ENCODE measurements at places on chromosomes 7 and 10.

- no peak for DNase-seq
Measured at GRCh38 chr10:35554461-35555056, 50.6 kb upstream of the GJD4 start.

- DNase-seq, result no peak
Measured at GRCh38 chr10:72466018-72466417, 111.3 kb upstream of the DNAJB12 start.

DNA sequence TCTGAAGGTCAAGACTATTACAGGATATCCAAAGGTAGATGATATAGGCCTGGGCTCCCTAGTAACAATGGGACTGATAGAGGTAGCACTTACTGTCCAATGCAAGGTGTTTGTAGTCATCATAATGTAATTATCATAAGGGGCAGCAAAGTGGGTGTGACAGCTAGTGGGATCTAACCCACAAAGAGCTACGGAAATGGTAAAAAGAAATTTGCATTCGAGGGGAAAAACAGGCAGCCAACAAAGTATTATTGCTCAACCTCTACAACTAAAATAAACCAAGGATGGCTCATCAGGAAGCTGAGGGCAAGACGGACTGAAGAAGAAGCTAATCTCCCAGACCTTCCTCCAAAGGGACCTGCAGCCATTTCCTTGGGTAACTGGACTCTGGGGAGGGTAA, 211.0 kb downstream of the WDR11 start:
- no peak for DNase-seq

GRCh38 chr7:128456255-128456725, 612 bp downstream of the HILPDA start:
- no peak for DNase-seq

DNA sequence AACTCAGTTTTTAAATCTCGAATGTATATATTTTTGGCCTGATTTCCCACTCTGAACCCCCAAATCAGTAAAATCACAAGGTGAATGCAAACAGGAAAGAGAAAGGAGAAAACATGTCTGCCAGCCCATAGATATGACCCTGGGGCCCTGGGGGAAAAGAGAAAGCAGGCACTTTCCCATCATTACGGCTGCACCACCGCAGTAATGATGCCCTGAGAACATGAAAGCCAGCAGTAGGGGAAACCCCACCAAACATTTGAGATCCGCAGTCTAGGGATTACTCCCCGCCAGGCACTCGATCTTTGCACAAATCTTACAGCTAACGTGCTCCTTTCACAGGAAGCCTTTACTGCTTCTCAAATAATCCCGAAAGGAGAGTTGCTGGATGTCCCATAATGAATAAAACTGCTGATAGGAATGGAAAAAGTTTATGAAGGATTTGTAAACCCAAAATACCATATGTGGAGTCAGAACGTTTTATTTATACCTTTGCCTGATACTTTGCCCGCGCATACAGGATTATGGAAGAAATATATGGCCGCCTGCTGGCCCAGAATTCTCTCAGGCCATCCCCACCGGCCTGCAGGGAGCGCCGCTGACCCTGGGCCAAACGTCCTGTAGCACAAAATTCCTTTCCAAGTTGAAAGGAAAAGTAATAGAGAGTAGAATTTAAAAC, 180.0 kb upstream of the INHBA start:
- no peak for DNase-seq

DNA sequence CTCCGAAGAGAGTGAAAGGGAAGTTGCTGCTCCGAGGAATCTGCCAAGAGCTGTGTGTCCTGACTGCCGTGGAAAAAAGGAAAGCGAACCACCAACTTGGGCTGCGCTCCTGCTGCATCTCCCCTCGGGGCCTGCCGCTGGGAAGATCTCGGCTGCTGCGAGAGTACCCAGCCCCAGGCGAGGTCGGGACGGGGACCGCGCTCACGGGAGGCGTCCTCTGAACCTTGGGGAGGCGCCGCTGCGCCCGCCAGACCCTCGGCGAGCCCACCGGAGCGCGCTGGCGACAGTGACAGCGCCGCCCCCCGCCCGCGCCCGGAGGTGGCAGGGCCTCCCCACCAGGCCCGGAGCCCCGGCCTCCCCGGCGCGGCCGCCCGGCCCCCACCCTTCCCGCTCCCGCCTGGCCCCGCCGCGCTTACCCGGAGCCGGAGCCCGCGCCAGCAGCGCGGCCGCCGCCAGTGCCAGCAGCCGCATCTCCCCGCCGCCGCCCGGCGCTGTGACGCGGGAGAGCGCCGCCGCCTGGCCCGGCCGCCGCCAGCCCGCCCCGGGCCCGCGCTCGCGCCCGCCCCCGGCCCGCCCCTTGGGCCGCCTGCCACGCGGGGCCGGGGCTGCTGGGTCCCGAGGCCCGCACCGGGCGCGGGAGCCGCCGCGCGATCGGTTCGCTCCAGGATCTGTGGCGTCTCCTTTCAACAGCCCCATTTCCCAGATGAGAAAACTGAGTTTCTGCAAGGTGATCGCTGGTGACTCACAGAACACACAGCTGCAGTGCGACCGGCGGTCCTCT, at the start of gene VSTM4:
Gene VSTM4, minus strand, starts transcription at position 508 of the 781 bp plus-strand sequence. Its CDS starts 37 bp downstream, at position 471.
- DNase-seq, result no peak

GRCh38 chr7:13320333-13320732, 632.9 kb downstream of the ARL4A start:
- no peak for DNase-seq

DNA sequence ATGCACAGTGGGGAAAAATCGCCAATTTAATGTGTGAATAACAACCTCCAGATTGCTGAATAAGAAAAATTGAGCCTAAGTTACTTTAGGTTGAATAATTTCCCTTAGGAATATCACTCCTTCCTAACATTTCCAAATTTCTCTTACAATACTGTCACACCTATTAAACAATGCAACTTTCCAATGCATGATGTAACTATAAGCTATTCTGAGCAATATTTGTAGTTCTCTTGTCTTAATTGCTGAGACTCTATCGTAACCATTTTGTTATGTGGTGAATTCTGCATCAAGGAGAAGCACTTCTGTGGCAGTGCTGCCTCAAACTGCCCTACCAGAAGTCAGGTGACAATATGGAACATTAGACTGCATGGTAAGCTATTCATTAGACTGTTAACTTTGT, 386.7 kb upstream of the LRRN3 start:
- DNase-seq, result no peak

DNA sequence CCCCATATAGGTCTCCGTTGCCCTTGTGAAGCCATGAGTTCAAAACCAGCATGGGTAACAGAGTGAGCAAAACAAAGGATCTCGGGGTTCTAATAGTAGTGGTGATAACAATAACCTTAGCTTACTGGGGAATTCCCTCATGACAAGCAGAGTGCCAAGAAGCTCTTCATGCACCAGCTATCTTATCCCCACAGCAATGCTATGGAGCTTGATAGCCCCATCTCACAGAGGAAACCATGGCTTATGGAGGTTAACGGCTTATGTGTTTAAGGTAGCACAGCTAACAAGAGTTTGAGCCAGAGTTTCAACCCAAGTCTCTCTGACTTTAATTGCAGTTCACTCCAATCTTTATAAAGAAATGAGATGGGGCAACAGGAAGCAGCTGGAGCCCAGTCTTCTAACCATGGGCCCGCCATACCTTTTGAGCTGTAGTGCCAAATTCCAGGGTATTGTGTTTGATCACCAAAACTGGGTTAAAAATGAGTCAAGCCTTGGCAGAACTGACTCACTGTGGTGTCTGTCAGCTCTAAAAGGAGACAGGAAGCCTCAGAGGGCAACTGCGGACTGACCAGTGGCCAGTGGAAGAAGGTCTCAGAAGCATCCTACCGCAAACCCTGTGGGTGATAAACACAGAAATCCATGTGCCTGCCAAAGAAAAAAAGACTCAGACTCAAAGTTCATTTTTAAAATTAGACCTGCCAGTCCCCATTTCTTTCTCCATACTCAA, 16.5 kb upstream of the PLAU start:
- no peak for DNase-seq

DNA sequence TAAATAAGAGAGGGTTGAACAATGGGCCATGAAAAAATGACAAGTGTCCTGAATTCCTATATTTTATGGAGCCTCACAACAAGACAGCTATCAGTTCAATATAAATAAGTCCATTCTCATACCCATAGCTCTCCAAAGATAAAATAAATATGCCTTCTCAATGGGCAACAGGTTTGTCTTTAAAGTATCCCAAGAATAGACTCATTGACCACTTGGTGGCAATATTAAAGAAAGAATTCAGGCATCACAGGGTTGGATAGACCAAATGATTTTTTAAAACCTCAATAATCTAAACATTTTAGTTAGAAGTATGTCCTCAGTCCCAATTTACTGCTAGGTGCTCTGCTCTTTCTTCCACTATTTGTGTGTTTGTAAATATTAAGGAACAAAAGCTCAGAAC, 165.1 kb upstream of the WNT16 start:
- no peak for DNase-seq

- DNase-seq, result no peak
Measured at GRCh38 chr7:27245798-27246691, 3.4 kb downstream of the EVX1 start.

- DNase-seq, result no peak
Measured at GRCh38 chr10:42428534-42428933, 209.8 kb downstream of the ZNF33B start.

DNA sequence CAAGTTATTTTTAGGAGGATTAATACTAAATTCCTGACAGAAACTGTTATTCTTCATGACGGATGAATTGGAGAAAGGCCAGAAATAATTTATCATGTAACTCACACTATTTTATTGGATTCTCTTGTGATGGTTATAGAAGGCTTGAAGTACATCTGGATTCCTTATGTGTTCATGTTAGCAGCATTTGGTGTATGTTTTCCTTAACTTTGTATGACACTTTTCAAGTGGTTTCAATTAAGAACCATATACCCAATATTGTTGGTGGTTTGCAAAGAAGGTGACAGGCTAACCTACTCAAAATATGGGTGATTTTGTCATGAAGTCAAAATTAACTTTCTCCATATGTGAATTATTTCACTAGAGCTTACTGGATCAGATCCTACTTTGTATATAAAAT, 532.2 kb upstream of the CNTNAP2 start:
- DNase-seq, result no peak

GRCh38 chr7:30028749-30029635, 780 bp downstream of the PLEKHA8 start:
- DNase-seq, result no peak

DNA sequence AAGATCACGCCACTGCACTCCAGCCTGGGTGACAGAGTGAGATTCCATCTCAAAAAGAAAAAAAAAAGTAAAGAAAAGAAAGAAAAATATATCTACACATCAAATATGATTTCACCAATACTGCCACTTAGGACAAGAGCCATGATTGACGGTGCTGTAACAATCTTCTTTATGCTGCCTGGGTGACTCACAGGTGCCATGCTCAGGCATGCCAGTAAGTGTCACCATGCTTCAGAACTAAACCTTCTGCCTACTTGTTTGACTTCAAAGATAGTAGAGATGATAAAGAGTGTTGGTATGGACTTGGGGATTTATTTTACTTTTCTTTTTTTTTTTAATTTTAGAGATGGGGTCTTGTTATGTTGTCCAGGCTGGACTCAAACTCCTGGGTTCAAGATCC, 33.6 kb upstream of the DNMBP start:
- DNase-seq, result no peak

DNA sequence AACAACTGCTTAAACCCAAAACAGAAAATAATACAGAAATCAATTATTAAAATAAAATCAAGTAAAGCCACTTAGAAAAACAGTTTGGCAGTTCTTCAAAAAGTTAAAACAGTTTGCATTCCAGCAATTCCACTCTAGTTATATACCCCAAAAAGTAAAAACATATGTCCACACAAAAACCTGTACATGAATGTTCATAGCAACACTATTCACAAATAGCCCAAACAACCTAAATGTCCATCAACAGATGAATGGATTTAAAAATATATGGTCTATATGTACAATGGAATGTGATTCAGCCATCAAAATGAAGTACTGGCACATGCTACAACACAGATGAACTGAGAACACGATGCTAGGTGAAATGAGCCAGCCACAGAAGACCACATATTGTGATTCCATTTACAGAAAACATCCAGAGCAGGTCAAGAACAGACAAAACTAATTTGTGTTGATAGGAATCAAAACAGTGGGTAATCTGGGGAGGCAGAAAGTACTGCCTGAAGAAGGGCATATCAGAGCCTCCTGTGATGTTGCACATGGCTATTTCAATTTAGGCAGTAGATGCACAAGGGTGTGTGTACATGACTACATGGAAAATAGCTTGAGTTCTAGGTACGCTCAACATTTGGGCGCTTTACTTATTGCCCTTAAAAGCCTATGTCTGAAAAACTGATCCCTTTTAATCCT, 66.3 kb downstream of the CYTH3 start:
- DNase-seq, result no peak

DNA sequence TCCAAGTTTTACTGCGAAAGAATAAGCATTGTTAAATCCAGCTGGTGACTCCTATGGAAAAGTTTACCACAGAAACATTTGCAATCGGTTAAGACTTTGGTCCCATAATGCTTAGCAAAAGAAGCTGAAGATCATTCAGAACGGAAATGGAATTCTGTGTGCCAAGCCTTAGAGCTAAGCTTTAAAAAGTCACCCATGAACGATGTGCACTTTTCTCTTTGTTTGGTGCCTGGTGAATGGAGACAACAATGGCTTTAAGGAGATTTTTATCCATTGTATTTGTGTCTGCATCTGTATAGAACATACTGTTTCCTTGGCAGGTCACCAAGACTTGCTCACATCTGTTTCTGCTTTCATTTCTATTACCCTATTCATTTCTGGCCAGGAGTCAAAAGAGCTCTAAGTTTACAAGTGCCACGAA, 26.3 kb upstream of the COL1A2 start:
- no peak for DNase-seq

- DNase-seq, result no peak
Measured at GRCh38 chr10:58618158-58618676, 105.5 kb downstream of the BICC1 start.

- no peak for DNase-seq
Measured at GRCh38 chr7:55247428-55247827, 117.7 kb upstream of the LANCL2 start.

DNA sequence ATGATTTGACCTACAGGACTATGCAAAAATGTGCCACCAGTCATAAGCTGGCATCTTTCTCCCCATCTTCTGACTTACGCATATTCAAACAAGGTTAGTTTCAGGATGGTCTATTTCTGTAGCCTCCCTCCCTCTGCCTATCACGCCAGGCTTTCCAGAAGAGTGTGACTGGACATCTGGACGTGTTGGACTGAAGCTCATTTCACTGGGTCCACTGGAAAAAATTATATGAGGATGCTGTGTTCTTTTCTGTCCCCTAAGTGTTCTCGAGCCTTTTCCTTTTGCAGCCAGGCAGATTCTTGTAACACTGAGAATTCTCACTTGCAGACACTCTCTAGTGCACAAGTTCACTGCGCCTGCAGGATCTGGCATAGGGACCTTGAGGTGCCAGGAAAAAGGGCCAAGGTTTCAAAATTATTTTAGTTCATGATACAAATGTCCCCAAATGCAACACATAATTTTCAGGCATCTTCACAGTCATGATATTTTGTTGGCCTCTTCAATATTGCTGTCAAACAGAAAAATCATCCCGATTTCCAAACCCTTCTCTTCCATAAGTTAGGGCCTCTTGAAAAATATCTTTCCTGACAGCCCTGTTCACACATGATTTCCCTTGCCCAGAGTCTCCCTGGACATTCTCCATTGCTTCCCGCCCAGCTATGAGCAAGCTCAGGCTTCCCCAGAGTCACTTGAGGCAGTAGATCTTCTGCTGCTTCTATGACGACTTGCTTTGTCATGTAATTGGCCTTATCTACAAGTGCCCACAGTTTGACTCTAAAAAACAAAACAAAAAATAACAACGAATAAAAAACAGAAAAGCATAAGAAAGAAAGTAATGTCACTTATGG, 170.4 kb downstream of the BMPER start:
- DNase-seq, result no peak

Measured in activated CD4-positive, CD25-positive, alpha-beta regulatory T cell treated with anti-CD3 and anti-CD28 coated beads, Interleukin-2, amount 50 U/mL, for 16 hours (primary cell).